Omental fat pad (tissue), 4 donors: ENCODE measurements at places on chromosomes 4 and X. TPM values are rescaled to one million over a fixed set of nuclear protein-coding genes. Genes with fewer than 3 reads are reported as not detected.

GLRA3 gene
- total RNA-seq, result not detected

SPANXA2 gene
- total RNA-seq, result not detected

MTTP gene
- total RNA-seq, result not detected

HEPH gene
- total RNA-seq, result 4.7 TPM

TMEM271 gene
- not detected for total RNA-seq

GRIA3 gene
- total RNA-seq, result 1.1 TPM

TCEAL6 gene
- 9.7 TPM for total RNA-seq

TMPRSS11F gene
- not detected for total RNA-seq

PRPS1 gene
- 16.4 TPM for total RNA-seq

PSAPL1 gene
- 0.48 TPM for total RNA-seq

CFAP99 gene
- total RNA-seq, result 0.32 TPM
